ENCODE measurements at places on chromosomes 12 and 14. TPM values are rescaled to one million over a fixed set of nuclear protein-coding genes. Genes with fewer than 3 reads are reported as not detected.

The PTPN21 gene
- 7.7 TPM for total RNA-seq

The FAM186B gene
- total RNA-seq, result 0.13 TPM

The OR6C74 gene
- total RNA-seq, result not detected

The SALL2 gene
- total RNA-seq, result 13.4 TPM

The TIGAR gene
- total RNA-seq, result 5.6 TPM
